ENCODE measurements at places on chromosomes 13 and 19.

- no peak for DNase-seq
These were observed 56.8 kb downstream of the POLR1D start for GRCh38 chr13:27678306-27679040.

- no peak for DNase-seq
These were observed 126.0 kb downstream of the PCCA start for GRCh38 chr13:100214886-100215285.

DNA sequence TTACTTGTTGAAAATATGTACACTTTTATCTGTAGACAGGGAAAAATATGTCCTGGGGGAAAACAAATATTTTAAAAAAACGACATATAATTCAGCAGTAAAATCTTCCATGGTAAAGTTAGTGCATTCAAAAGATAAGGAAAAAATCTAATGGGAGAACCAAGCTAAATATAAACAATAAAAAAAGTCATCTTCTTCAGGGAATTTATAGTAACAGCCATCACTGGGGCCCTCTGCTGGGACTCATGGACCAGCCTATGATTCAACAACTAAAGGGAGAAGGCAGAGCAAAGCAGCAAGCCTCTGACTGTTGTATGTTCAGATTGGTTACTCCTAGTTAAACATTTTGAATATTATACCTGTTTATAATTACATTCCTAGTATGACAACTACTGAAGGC, 93.0 kb downstream of the ITGBL1 start:
- DNase-seq, result no peak

DNA sequence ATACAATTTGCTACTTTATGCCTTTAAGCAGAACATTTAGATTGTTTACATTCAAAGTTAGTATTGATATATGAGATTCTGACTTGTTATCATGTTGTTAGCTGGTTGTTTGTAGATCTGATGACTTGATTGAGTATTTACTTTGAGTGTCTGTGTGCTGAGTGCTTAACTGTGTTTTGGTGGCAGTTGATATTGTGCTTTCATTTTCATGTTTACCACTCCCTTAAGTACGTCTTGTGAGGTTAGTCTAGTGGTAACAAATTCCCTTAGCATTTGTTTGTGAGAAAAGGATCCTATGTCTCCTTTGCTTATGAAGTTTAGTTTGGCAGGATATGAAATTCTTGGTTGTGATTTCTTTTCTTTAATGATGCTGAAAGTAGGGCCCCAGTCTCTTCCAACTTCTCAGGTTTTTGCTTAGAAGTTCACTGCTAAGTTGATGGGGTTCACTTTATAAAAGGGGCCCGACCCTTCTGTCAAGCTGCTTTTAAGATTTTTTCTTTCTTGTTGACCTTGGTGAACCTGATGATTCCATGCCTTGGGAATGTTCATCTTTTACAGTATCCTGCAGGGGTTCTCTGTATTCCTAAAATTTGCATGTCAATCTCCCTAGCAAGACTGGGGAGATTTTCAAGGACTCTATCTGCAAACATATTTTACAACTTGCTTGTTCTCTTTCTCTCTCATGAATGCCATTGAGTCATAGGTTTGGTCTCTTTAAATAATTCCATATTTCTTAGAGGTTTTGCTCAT, 1095.4 kb upstream of the PCDH20 start:
- no peak for DNase-seq

GRCh38 chr19:47729468-47729798, 15.9 kb upstream of the NOP53 start:
- no peak for DNase-seq

GRCh38 chr19:16470541-16470910, 1.2 kb downstream of the EPS15L1 start:
- DNase-seq, result no peak

DNA sequence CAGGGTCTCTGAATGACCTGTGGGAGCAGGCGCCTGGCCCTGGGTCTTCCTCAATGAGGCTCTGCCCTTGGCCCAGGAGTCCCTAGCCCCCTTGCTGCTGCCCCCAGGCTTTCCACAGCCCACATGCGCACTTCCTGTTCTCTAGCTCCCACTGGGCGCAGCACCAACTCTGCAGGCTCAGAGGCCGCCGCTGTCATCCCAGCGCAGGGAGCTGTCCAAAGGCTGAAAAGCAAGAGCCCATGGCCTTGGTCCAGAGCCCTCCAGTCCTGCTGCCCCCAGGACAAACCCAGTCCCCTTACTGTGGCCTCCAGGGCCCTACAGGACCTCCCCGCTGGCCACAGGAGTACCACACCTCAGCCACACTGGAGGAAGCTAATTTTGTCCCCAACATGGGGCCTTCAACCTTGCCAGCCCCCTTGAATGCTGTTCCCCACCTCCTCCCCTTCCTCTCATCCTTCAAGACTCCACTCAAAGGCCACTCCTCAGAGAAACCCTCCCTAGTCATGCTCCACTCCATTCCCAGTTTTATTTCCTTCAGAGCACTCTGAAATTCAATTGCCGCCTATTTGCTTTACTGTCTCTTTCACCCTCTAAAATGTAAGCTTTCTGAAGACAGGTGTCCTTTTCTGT, 8.0 kb upstream of the POU2F2 start:
- DNase-seq, result no peak

- DNase-seq, result no peak
These were observed 264.8 kb upstream of the SPRY2 start for GRCh38 chr13:80605716-80606115.

DNA sequence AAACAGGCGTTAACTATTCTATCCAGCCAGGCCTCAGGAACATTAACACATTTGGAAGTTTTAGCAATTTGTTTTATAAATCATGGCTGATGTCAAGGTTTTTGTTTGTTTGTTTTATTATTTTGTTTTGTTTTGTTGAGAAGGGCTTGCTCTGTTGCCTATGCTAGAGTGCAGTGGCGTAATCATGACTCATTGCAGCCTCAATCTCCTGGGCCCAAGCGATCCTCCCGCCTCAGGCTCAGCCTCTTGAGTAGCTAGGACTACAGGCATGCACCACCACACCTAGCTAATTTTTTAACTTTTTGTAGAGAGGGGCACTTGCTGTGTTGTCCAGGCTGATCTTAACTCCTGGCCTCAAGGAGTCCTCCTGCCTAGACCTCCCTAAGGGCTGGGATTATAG, 28.3 kb downstream of the NUP58 start:
- no peak for DNase-seq
